ENCODE measurements at places on chromosomes 1 and 21.

DNA sequence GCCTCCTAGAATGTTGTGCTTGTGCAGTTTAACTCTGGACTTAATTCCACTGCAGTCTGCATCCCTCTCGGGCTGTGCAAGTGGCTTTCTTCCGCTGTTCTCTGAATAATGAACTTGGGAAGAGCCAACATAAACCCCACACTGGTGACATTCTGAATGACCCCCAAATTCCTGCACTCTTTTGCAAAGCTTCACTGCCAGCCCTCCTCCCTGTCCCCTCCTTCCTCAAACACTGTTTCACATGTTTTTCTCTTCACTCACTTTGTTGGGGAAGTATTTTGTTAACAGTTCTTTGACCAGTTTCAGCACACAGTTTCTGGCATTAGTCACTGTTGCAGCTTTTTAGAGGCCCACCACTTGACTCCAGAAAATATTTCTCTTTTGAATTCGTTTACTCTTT, 39.7 kb downstream of the GNG12 start:
- DNase-seq: no peak

GRCh38 chr1:162538815-162539431, 22.6 kb upstream of the UAP1 start:
- DNase-seq: no peak

GRCh38 chr1:119569095-119569494, 62.1 kb downstream of the HSD3B1 start:
- no peak for DNase-seq

DNA sequence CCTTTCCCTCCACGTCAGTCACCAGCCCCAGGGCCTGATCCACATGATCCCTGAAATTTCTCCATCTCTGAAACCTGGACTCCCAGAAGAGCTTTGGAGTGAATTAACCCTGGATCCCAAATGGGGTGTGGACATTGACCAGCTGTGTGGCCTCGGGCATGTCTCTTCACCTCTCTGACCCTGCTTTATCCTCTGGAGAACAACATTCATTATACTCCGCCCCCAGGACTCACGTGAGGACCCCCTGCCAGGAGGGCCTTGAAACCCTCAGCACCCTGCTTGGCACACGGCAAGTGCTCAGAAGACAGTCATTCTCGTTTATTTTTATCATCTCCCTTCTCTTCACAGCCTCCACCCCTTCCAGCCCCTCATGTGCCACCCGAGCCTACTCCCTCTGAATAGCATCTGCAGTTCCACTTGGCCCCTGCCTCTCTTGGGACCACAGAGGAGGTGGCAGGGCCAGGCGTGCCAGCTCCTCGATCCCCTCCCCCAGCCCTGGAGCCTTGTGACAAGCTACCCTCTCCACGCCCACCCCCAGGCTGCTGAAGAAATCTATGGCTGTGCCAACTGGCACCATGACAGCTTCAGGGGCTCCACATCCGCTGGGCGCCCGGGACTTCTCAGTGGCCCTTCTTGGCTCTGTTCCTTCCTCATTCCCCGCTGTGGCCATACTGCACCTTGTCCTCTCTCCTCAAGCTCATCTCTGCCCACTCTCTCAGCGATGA, 18.0 kb downstream of the ADGRB2 start:
- DNase-seq: no peak

Measured in hematopoietic multipotent progenitor cell treated with erythropoietin and hydrocortisone succinate and interleukin-3 and kit ligand, for 8 days (in vitro differentiated cells).